ENCODE measurements at places on chromosomes 6 and 20. TPM values are rescaled to one million over a fixed set of nuclear protein-coding genes. Genes with fewer than 3 reads are reported as not detected.
A peak's percentile ranks its signal among the peaks of the same experiment; 100 is the strongest.

DNA sequence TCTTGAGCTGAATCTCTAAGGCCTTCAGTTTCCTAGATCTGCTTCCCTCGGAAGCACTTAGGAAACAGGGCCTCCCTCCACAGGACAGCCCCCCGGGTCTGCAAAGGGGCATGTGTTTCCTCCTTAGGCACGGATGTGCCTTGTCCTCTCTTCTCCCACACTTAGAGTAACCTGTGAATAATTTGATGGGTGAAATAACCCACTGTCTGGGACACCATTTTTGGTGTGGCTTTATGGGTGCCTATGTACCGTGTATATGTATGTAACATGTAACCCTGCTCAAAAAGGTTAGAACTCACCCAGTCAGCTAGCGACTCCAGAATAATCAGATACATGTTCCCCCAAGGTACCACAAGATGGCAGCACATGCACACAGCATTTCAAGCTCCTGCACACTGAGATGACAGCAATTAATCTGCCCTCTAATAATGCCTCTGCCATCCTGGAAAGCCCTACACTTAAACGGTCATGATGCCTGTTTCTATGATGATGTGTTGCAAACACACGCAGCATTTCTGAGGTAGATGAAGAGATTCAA, 212.0 kb upstream of the PROKR2 start:
- H3K36me3 ChIP-seq = no peaks in the 10 kb centered on the region
- 0 out of 2 replicates have a peak, but pooled peaks cover 3% of the 10 kb centered on the region for H3K4me1 ChIP-seq
- DNase-seq = peak; percentile 82
- H3K27me3 ChIP-seq = no peaks in the 10 kb centered on the region
- H3K4me3 ChIP-seq = peak overlapping the region; percentile 36

- no peak overlapping the region for H3K4me3 ChIP-seq
- peaks cover 18% of the 10 kb centered on the region for H3K4me1 ChIP-seq
- peak overlapping the region; percentile 98 for H3K27ac ChIP-seq
- DNase-seq = no peak
- no peaks in the 10 kb centered on the region for H3K27me3 ChIP-seq
- H3K36me3 ChIP-seq = peaks cover 11% of the 10 kb centered on the region
These were observed 2.5 kb downstream of the NECAB3 start for GRCh38 chr20:33671573-33672288.

Gene SYCP2
- 68.7 TPM for total RNA-seq

GRCh38 chr6:83474309-83474708, 38.0 kb upstream of the PRSS35 start:
- no peaks in the 10 kb centered on the region for H3K36me3 ChIP-seq
- H3K4me1 ChIP-seq = no peaks in the 10 kb centered on the region
- no peaks in the 10 kb centered on the region for H3K27me3 ChIP-seq
- no peak overlapping the region for H3K4me3 ChIP-seq
- no peak for DNase-seq

GRCh38 chr6:39362487-39362865, 40.0 kb upstream of the KCNK16 start:
- no peaks in the 10 kb centered on the region for H3K27me3 ChIP-seq
- no peaks in the 10 kb centered on the region for H3K4me1 ChIP-seq
- H3K27ac ChIP-seq = no peak overlapping the region
- H3K36me3 ChIP-seq = no peaks in the 10 kb centered on the region
- peak; percentile 16 for DNase-seq

- peak overlapping the region; percentile 29 for H3K27ac ChIP-seq
- no peak overlapping the region for H3K4me3 ChIP-seq
- H3K27me3 ChIP-seq = no peaks in the 10 kb centered on the region
- H3K36me3 ChIP-seq = no peaks in the 10 kb centered on the region
These were observed 202.3 kb downstream of the OGFRL1 start for GRCh38 chr6:71490876-71491275.

Gene RALGAPA2
- 17.3 TPM for total RNA-seq

DNA sequence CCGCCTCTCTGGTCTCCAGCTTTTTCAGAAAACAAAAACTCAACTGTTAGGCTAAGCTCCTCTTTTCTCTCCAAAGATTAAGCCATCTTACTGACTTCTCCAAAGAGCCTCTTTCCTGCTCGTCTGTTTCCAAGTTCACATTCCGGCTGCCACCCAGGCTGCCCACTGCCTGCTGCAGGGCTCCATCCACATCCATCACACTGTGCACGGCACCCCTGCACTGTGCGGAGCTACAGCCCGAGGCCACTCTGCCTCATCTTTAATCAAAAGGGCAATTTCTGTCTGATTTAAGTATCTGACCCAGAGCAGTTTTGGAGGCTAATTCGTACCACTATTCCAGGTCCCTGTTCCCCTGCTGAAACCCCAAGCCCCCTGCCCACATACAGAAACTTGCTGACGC, 141.6 kb upstream of the ARMC2 start:
- no peaks in the 10 kb centered on the region for H3K27me3 ChIP-seq
- no peak overlapping the region for H3K4me3 ChIP-seq
- peaks cover 5% of the 10 kb centered on the region for H3K4me1 ChIP-seq
- H3K27ac ChIP-seq = no peak overlapping the region

Gene FOXF2
- total RNA-seq = 0.88 TPM

GRCh38 chr20:34449674-34450592, 66.3 kb upstream of the DYNLRB1 start:
- H3K27ac ChIP-seq = no peak overlapping the region
- no peak for DNase-seq
- no peaks in the 10 kb centered on the region for H3K27me3 ChIP-seq
- H3K4me1 ChIP-seq = 0 out of 2 replicates have a peak, but pooled peaks cover 8% of the 10 kb centered on the region
- H3K36me3 ChIP-seq = peaks cover 11% of the 10 kb centered on the region

DNA sequence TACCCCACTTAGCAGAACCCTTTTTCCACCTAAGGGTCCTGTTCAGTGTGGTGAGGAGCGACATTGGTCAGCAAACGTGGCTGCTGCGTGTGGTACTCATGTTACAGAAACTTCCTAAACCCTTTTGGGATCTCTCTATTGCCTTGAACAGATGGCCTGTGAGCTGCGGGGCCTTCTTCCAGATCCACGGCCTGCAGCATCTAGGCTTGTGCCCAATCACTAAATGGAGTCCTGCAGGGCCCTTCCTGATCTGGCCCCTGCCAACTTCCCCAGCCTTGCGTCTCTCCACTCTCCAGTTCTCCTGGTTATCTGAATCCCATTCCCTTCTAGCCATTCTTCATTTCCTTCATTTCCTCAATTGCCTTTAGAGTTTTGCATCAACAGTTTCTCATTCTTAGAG, 85.6 kb downstream of the PDE7B start:
- no peaks in the 10 kb centered on the region for H3K36me3 ChIP-seq
- DNase-seq = no peak
- H3K27ac ChIP-seq = no peak overlapping the region

Data from Caco-2 (cell line).